ENCODE measurements at places on chromosomes 11 and 22.

GRCh38 chr11:121933694-121934093 lies 182.3 kb downstream of the BLID start:
- DNase-seq, result no peak

- no peak for DNase-seq
These were observed 9.4 kb upstream of the PIM3 start for GRCh38 chr22:49951000-49951677.

- no peak for DNase-seq
These were observed 10.5 kb downstream of the MIF start for GRCh38 chr22:23904573-23905254.

DNA sequence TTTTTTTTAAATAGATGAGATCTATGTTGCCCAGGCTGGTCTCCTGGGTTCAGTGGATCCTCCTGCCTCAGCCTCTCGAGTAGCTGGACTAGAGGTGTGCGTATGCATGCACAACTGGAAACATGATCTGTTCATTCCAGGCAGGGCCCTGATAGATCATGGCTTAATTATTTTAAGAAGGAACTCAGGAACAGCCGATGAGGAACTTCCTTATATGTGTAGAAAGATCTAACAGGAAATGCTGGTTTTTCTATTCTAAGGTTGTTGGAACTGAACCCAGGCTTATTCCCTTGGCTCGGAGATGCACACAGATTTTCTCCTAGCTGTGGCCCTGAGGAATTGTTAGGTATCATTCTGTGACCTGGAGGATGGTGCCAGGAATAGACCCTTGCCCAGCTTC lies 32.4 kb downstream of the SPECC1L start:
- no peak for DNase-seq

DNA sequence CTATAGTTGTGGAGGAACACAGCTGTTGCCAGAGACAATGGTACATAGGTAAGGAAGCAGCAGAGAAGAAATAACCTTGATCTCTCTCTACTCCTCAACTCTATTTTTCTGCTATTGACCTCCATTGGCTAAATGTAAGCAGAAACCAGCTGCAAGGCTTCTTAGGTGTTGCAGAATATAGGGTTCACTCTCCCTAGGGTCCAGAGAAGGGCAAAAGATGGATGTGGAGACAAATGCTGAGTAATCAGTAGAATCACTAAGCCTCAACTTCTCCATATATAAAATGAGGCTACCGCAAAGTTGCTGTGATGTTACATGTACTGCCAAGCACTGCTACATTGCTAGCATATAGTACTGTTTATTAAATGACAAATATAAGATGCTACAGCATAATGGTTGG lies 120.6 kb downstream of the PDE3B start:
- DNase-seq, result no peak

DNA sequence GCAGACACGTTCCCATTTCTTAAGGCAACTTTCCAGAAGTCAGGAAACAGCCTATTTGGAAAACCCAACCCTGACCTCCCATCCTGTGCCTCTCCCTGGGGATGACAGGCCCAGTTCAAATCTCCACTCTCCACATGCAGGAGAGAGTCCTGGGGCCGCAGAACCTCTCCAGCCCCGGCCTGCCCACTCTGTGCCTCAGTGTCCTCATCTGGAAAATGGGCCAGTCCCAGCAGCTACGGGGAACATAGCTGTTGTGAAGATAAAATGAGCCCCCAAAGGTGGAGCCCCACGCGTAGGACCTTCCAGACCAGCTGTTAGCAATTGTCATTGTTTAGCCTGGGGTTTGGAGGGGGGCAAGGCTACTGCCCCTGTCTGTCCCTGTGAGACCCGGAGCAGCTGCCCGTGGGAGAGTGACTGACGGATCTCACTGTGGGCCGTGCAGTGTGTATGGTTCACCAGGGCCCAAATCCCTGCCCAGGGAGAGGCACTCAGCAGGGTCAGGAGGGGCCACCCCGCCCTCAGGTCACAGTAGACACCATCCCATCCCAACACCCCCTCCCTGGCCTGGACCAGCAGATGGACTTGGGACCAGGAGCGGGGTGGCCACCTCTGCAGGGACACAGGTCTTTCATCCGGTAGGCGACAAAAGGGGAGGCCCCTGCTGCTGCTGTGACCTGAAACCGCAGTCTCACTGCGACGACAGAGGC lies 145.9 kb downstream of the CTTN start:
- no peak for DNase-seq

DNA sequence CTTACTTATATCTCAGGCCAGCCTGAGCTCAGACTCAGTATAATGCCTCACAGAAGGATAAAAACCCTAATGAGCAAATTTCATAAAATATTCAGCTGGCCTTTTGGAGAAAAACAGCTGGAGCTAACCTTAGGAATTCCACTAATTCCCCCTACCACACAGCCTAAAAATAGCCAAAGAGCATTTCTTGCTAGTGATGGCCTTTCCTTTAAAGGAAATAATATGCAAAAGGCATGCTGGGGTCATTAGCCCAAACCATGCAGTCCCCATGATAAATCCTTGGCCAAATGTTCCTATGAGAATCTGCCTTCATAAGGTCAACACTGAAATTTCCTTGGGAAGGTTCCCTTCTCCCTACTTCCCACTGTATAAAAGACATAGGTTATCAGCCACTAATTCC lies 38.2 kb downstream of the SYTL2 start:
- no peak for DNase-seq

DNA sequence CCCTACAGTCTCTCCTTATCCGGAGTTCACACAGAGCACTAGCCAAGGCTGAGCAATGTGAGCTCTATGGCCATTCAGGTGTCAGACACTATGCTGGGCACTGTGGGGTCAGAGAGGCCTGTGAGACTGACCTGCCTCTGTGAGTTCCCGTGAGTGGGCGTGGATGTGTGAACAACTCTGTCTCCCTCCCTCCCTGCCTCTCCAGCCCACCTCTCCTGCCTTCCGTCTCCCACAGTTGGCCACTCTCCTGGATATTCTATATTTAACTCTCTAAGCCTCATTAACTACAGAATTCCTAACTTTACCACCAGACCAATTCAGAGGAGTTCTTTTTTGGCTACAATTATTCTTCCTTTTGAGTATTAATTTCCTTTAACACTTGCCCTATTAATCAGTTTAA lies 191.6 kb upstream of the NCAM1 start:
- no peak for DNase-seq

DNA sequence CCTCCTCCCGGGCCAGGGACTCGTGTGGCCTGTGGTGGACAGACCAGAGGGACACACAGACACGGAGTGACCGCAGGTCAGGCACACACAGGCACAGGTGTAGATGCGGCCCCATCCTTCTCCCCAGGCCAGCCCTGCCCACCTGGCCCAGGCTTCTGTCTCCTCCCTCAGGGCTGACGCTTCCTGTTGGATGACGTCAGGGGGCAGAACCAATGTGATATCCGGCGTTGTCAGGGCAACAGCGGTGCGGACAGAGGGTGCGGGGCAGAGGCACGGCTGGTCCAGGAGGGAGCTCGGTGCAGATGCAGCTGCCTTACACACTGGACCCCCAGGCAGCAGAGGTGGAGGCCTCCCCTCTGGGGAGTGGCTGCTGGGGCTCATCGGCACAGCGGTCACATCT lies 2.9 kb upstream of the TUBGCP6 start:
- peak; percentile 44 for DNase-seq

DNA sequence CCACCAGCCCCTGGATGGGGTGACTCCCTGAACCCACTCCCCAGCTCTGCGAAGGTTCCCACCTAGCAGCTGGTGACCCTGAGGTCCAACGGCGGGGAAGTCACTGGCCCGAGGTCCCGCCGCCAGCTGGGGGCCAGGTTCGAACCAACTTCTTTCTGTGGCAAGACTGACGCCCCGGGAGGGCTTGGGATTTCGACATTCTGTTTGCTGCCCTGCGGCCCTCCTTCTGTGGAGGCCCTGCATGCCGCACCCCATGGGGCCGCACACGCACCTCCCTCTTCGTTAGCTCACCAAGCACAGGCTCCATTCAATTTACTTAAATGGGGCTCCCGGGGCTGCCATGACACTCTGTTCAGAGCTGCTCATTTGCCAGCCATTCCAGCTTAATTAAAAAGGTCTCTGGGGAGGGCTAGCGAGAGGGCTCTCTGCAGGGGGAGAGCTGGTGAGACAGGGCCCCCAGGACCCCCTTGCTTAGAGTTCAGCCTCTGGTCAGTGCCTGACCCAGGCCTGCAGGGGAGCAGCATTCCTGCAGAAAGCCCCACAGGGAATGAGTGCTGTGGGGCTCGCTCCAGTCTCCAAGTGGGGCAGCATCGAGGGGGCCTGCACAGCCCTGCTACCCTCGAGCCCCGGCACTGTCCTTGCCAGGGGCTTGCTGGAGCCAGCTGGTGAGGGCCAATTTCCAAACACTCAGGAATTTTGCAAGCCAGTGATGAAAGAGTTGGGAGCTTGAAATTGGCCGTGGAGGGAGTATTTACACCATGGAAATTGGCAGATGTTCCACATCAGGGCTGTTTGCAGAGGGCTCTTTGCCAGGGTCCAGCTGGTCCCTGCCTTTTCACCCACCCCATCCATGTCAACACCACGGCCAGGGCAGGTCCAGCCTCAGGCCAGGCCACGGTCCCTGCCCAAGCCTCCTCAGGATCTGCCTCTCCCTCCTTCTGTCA lies 80.8 kb downstream of the CACNA1I start:
- DNase-seq, result no peak

- no peak for DNase-seq
These were observed 179.9 kb upstream of the C11orf87 start for GRCh38 chr11:109241988-109242536.

GRCh38 chr11:1570896-1571759 lies 943 bp downstream of the DUSP8 start:
- no peak for DNase-seq

GRCh38 chr11:8768625-8769333 lies 86.2 kb downstream of the RPL27A start:
- no peak for DNase-seq

GRCh38 chr22:35542157-35542938 lies 1.7 kb downstream of the RASD2 start:
- DNase-seq, result no peak

- DNase-seq, result no peak
These were observed 14.5 kb downstream of the PAX6 start for GRCh38 chr11:31796499-31797189.

DNA sequence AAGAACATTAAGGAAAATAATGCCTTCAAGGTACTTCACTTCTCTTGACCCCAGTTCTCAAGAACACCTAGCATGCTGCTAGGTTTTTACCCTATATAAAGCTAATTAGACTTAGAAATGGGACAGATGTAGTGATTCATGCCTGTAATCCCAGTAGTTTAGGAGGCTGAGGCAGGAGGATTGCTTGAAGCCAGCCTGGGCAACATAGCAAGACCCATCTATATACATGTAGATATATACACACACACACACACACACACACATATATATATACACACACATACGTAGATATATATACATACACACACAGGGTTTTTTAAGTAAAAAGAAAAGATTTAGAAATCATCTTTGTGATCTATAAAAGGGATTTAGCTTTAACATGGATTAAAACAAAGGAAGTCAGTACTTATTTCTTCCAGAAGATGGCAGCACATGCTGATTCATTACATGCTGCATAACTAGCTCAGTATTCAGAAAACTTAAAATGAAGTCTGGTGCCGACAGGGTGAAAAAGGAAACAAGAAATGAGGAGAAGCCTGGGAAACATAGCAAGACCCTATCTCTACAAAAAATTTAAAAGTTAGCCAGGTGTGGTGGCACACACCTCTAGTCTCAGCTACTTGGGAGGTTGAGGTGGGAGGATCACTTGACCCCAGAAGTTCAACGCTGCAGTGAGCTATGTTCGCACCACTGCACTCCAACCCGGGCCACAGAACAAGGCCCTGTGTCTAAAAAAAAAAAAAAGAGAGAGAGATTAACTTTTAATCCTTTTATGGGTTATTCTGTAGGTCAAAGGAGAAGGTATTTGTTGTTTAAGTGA lies 28.5 kb upstream of the RBX1 start:
- DNase-seq, result no peak

DNA sequence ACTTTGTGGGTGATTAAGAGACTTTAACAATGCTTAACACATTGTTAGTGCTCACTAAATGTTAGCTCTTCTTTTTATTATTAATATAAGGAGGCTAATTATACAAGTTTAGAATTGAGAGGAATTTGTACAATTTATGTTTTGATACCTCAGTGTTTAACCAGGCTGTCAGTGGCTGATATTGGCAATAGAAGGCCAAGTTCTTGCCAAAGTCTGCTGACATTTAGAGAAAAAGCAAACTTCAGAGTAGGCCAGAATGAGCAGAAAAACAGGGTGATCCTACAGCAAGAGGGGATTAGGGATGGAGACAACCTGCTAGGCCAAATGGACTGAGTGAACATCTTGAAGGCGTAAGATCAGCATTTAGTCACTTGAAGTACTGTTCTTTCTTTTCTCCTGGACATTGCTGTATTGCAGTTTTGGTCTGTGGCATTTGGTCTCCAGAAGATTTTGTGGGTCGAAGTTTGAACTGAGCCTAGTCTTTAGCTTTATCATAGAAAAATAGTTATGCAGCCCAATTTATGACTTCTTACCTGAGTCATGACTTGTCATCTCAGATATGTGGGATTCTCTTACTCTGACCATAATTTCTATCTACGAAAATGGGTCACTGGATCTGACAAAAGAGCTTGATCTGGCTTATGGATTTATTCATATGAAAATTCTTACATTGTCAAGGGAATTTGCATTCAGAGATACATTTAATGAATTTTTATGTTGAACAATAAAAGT lies 9.0 kb downstream of the TRIM44 start:
- DNase-seq, result no peak

- no peak for DNase-seq
These were observed 43.9 kb upstream of the BID start for GRCh38 chr22:17818180-17818579.

DNA sequence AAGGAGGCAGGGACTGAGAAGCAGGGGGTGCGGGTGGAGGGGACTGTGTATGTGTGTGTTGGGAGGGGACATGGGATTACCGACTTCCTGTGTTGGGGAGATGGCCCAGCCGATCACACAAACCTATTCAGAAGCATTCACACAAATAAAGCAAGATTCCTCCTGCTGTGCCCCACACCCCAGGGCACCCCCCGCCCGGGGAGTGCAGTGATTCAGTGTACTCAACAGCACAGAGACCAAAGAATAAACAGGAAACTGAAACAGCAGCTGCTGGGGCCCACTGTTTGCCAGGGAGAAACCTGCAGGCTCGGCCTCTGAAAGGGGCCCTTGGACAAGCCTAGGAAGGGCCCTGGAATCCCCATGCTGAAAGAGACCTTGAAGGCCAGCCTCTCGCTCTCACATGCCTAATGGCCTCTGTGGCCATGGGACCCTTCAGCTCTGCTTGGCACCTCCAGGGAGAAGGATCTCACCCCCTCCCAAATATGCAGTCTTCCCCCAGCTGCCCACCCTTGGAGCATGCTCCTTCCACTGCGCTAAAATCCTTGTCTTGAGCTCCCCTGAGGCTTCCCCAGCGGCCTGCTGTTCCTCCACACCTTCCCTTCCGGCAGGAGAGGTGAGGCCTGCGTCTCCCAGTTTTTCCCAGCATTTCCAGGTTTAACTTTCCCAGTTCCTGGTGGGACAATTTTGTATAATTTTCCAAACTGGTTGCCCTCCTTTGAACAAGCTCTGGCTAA lies 72.9 kb downstream of the CSNK2A3 start:
- no peak for DNase-seq

Measured in T follicular helper cell (primary cell).